ENCODE measurements at places on chromosomes 11 and 22.
A peak's percentile ranks its signal among the peaks of the same experiment; 100 is the strongest.

DNA sequence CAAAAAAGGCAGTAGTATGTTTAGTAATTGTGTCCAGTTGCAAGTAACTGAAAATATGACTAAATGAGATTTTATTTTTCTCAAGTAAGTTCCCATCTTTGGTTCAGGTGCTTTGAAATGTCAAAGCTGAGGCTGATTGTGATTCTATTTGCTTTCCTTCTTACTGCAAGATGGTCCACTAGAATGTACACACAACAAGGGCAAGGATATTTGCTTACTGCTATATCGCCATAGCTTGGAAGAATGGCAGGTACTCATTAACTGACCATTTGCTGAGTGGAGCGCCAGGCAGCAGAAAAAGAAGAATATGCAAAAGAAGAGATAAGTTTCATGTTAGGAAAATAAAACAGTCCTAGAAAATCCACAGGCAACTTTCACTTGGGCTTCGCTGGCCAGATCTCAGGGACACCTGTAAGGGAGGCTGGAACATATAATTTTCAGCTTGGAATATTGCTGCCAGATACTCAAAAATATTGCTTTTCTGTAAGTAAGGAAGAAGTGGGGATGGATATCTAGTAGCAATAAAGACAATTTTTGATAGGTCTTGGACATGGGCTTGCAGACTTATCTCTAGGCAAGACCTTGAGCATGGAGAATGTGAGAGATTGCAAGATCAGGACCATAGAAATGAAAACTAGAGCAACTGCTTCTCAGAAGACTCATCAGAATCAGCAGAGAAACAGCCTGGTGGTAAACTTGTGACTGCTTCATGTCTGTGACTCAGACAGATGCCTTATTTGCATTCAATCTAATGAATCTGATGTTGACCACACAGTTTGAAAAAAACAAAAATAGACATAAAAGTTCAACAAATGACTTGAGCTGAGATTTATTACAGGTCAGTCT lies 44.8 kb upstream of the OR9Q1 start:
- no peak for DNase-seq

- DNase-seq = no peak
Observed at GRCh38 chr11:113278481-113278880, 35.9 kb upstream of the TTC12 start.

- DNase-seq = no peak
Observed at GRCh38 chr11:96470521-96470920, 80.7 kb downstream of the JRKL start.

DNA sequence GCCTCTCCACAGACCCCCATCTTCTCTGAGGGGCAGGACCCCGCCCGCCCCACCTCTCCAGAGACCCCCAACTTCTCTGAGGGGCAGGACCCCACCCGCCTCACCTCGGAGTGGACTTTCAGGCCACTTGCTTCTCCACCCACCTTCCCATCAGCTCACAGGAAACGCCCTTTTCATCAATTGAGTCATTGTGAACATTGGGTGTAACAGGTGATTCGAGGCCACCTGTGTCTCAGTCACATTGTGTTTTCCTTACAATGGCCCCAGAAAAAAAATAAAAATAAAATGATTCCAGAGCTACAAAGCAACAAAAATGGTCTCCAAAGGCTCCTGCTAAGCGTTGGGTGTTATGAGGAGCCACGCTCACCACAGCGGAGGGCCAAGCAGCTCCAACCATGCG lies 36.0 kb downstream of the BRD1 start:
- no peak for DNase-seq

- peak; percentile 58 for DNase-seq
Observed at GRCh38 chr11:32052215-32052614, 38.7 kb upstream of the RCN1 start.

DNA sequence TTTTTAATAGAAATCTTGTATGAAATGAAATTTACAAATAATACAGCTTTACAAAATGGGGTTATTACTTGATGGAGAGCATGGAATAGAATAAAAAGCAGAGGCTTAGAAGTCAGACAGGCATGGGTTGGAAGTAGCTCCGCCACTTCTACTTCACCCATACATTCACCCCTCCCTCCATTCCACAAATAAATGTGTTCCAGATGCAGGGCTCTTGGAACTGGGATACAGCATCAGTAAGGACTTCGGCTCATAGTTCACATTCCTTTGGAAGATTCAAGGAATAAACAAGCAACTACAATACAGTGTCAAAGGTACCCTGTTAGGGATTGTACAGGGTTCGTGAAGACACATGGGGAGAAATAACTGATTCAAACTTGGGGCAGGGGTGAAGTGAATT lies 156.8 kb downstream of the WNT11 start:
- DNase-seq = no peak

DNA sequence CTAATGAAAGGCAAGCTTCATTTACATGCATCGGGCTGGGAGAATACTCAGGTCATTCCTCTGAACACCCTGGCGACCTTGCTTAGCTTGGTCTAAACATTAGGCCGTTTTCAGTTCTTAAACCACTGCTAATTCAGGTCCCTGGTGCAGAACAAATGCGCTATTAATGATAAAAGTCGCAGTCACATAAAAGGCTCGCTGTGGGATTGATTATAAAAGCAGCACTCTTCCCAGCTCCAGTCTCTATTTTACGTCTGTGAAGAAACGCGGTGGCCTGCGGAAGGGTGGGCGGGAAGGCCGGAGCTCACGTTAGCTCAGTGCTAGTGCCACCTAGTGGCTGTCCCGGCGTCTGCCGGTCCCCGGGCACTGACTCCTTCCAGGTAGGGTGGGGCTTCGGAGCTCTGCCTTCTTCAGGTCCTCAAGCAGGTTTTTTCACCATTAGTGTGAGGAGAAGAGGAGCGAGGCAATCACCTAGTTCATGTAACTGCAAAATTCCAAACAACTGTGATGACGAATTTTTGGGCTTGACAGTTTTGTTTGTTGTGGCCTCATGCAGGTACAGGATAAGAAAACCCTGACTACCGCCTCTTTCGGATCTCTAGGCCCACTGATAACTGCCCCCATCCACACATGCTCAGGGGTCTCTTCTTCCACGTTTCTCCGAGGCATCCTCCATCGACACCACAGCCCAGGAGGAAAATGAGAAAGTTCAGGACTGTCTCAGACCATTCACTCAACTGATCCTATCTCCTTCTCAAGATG lies 66.5 kb upstream of the CLMP start:
- peak; percentile 57 for DNase-seq

DNA sequence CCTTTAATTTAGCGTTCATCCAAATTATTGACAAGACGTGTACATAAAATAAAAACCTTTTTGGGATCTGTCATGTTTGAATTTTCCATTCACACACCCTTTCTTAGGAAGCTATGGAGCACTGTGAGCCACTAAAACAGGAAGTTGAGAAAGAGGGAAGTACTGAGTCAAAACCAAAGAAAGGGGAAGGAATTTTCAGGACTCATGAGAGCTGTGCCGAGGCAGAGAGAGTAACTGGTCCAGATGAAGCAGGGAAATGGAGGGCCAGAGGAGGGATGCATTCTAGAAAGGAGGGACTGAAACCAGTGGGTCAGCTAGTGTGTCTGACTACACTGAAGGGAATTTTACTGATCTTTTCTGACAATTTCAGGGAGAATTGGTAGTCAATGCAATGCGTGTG lies 24.9 kb downstream of the APLP2 start:
- no peak for DNase-seq

DNA sequence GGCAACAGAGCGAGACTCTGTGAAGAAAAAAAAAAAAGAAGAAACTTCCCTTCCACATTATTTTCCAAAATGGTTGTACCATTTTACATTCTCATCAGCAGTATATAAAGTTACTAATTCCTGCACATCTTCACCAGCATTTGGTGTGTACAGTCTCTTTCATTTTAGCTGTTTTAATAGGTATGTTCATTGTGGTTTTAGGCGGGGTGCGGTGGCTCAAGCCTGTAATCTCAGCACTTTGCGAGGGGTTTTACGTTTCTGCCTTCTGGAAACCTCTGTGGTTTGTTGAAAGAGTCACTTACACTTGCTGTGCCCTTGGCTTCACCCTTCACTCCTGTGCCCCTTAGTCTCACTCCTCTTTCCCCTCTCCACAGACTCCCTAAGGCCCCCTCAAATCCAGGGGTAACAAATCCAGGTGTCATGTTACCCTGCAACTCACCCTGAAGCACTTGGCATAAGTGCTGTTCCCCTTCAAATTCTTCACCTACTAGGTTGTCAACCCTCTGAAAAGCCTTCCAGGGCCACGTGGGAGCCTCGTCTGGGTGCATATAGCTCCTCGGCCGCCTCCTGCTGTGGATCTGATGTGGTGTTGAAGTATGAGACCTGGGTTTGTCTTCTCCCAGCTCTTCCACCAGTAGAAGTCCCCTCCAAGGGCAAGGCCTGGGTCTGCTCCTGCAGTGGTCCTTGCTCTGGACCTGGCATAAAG lies 20.8 kb downstream of the TOB2 start:
- DNase-seq = no peak

DNA sequence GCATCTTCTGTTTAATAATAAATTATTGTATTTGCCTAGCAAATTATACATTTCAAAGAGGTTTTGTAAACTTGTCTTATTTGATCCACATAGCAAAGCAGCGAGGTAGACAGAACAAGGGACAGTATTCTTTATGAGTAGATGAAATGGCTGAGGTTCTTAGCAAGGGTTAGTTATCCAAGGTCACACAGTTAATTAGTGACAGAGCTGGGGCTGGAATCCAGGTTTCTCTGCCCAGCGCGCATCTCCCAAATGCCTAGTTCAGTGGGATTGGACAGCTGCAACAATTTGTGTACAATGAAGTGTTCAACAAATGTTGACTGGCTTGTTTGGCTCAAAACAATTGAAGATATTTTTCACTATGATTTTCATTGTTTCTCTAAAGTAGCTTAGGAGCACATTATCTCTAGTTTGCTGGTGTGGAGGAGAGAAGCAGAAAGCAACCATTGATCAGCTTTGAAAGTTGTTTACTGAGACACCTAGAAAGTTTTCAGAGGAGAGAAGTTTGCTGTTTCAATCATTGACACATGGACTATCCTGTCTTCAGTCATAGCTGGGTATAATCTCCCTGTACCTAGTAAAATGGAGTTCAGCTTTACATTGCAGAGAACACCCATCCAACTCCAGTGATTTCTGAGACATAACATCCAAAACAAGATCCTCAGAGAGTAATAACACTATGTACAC lies 270.6 kb downstream of the FAT3 start:
- no peak for DNase-seq

DNA sequence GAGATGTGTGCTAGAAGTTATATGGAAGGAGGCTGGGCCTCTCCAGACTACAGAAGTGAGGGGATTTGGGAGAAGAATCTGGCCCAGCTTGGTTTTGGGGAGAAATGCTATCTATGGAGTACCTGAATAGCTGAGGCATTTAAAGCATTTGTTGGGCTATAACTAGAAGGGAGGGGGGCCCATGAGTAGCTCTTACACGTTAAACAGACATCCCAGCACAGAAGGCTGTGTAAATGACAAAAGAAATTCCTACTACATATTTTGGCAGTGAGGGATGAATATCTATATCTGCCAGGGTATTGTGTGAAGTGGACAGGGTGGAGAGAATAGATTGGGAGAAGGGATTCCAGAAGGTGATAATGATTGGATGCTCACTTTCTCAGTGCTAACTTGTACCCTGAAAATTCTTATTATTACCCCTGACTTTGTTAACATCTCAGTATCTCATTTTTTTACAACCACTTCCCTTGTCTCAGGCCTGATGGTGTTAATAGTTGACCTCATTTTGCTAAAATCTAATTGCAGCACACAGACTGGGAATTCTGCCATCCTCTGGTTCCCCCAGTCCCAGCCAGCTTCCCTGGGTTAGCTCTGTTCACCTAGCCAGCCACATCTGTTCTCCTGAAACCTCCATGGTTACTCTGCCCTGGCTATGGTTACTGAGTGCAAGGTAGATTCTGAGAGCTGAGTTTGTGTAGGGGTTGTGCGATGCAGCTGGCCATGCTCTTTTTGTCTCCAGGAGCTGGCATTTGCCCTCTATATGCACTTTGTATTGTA lies 28.8 kb upstream of the RRM1 start:
- no peak for DNase-seq
